RPMI8226 (cell line): ENCODE measurements at places on chromosomes 7 and 10.

- DNase-seq: peak; percentile 31
These were observed 365.6 kb downstream of the ANKRD7 start for GRCh38 chr7:118590107-118590506.

DNA sequence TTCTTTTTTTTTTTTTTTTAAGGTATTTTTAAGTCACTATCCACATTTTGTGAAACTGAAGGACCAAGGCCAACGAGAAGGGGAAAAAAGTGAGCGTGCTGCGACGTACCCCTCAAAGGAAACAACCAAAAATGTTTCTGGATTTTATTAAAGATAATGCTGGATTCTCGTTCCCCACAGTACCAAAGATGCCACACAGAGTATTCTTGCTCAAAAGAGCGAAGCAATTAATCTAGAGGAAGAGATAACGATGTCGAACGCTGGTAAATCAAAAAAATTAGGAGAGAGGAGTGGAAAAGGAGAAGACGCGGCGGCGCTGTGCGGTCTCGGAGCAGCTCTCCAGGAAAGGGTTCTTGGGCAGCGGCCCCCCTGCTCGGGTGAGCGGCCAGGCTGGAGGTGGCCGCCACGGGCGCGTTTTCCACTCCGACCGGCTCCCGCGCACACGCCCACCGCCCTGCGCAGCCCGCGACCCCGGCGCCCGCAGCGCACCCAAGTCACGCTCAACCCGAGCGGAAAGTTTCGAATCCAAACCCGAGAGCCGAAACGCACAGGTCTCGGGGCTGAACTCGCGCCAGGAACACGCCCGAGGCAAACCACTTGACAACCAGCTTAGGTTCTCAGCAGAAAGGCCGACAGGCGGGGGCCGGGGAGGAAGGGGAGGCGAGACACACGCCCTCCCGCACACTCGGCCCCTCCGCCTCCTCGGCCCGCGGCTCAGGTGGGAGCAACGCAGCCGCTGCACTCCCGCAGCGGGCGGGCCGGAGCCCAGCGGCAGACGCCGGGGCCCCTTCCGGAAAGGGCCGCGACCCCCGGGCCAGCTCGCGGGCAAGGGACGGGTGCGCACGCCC lies 989 bp downstream of the SRPK2 start:
- peak; percentile 85 for DNase-seq

DNA sequence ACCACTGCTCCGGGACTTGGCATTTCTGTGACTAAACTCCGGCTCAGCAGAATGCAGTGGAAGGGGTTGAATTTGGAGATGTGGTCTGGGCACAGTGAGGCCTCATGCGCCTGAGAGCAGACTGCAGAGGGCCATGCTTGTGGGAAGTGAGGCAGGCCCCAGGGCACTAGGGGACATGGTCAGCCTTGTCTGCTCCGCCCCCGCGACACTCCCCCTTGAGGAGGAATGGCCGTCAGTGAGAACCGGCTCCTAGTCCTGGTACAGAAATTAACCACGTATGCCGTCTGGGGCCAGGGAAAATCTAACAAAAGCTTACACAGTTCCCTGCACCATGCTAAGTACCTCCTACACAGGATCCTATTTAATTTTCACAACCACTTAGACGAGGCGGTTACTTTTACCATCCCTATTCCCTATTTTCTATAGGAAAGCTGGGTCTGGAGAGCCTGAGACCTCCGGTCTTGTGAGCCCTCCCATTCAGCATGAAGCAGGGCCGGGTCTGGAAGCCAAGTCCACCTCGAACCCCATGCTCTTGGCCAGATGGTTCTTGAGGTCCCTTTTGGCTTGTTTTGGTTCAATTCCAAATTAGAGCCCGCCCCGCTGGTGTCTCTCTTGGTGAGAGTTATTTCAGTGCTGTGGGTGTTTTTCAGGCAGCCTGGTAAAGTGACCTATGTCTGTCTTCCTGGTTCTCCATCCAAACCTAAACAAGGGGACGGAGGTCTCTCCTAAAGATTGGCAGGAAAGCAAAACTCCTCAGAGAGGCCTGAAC lies 87.7 kb upstream of the PITRM1 start:
- no peak for DNase-seq

DNA sequence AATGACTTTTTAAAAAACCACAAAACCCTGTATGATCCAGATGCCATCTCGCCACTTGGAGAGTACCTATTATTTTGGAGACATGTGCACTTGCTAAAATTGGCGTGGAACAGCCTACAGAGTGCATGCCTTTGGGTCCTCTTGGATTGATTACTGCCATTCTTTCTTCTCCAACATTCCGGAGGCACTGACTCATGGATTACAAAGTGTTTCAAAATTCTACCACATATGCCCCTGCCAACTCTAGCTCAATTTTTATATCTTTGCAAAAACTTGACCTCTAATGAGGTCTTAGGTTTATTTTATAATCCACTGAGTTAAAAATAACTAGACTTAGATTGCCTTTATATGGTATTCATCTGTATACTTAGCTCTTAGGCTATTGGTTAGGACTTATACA lies 55.8 kb upstream of the KIF5B start:
- no peak for DNase-seq

DNA sequence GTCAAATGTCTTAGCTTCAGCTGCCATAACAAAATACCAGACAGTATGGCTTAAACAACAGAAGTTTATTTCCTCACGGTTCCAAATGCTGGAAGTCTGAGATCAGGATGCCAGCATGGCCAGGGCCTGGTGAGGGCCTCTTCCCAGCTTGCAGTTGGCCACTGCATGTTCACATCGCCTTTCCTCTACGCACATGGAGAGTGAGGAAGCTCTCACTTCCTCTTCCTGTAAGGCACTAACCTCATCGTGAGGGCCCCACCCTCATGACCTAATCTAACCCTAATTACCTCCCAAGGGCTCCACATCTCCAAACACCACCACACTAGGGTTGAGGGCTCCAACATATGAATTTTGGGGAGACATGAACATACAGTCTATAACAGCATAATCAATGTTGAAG lies 14.4 kb downstream of the ZNF33B start:
- DNase-seq: no peak

GRCh38 chr10:127462643-127463295 lies 86.3 kb upstream of the NPS start:
- DNase-seq: no peak

DNA sequence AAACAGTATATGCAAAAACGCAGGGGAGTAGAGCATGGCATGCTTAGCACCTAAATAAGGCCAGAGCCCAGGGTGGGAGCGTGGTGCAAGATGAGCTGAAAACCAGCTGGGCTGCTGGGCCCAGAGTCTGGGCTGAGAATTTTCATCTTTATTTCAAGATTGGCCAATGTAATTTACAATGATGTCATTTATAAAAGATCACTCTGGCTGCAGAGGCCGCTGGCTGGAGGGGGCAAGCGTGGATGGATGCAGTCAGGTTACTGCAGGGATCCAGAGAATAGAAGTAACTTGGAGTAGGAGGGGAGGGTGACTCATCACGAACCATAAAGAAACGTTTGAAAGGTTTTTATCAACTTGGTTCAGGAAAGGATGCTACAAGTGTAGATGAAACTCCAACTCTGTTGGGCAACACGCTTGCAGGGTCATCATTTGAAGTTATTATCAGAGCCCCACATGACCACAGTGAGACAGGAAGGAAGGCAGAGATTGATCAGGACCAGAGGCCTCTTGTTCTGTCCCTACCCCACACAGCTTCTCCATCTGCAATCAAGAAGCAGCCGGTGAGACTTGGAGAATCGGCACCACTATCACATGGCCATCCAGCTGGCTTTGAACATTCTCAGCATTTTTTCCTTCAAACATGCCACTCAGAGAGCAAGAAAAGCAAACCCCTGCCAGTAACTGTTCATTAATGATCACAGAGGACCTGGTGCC lies 49.2 kb downstream of the ODAD2 start:
- no peak for DNase-seq

DNA sequence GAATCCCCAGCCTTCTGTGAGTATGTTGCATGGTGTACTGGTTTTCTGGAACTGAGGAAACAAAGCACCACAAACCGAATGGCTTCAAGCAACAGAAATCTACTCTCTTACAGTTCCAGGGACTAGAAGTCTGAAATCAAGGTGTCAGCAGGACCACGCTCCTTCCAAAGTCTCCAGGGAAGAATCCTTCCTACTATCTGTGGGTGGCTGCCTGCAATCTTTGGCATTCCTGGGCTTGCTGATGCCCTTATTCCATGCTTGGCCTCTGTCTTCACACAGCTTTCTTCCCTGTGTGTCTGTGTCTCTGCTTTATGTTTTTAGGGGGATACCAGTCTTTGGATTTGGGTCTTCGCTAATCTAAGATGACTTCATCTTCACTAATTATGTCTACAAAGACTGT lies 81.3 kb downstream of the LMBR1 start:
- DNase-seq: no peak

GRCh38 chr10:49314806-49315205 lies 15.8 kb downstream of the C10orf71 start:
- no peak for DNase-seq

GRCh38 chr7:309586-310228 lies 19.7 kb downstream of the FOXL3 start:
- no peak for DNase-seq

GRCh38 chr7:116113310-116113709 lies 82.7 kb upstream of the TFEC start:
- no peak for DNase-seq

DNA sequence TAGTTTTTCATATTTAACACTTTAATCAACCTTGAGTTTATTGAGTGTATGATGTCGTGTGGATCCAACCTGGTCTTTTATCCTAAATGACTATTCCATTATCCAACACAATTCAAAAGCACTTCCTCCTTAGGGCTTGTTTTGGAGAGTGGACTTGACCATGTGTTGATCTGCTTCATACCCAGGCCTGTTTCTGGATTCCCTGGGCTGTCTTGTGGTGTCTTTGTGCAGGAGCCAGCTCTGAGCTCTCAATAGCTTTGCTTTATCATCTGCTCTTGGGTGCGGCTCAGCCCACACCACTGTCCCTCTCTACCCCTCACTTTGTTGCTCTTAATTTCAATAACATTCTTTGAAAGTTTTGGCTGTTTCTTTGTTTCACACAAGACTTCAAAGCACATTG lies 70.9 kb upstream of the CHST15 start:
- no peak for DNase-seq

DNA sequence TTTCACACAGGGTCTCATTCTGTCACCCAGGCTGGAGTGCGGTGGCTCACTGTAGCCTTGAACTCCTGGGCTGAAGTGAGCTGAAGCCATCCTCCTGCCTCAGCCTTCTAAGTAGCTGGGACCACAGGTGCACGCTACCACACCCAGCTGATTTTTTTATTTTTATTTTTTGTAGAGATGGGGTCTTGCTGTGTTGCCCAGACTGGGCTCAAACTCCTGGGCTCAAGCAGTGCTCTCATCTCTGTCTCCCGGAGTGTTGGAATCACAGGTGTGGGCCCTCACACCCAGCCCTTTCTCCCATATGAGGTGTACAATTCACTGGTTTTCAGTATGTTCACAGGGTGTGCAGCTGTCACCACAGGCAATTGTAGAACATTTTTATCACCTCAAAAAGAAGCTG lies 5.2 kb downstream of the INPP5A start:
- no peak for DNase-seq

DNA sequence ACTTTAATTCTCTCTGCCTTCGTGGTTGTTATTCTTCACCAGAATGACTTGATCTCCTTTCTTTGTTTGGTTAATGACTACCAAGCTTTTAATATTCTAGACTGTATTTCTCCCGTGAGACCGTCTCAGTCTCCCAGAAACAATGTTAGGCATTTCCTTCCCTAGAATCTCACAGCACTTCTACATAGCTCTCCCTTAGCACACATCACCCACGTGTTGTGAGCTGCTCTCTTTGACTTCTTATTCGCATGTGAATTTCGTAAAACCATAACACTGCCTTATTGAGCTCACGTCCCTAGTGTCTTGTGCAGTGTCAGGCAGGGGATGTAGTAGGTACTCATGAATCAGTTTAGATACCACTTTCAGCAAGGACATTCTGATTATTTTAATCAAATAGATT lies 57.5 kb upstream of the MGAM2 start:
- DNase-seq: no peak

GRCh38 chr10:96656839-96657238 lies 63.5 kb downstream of the PIK3AP1 start:
- no peak for DNase-seq
